ENCODE measurements at places on chromosomes 3 and 15.

DNA sequence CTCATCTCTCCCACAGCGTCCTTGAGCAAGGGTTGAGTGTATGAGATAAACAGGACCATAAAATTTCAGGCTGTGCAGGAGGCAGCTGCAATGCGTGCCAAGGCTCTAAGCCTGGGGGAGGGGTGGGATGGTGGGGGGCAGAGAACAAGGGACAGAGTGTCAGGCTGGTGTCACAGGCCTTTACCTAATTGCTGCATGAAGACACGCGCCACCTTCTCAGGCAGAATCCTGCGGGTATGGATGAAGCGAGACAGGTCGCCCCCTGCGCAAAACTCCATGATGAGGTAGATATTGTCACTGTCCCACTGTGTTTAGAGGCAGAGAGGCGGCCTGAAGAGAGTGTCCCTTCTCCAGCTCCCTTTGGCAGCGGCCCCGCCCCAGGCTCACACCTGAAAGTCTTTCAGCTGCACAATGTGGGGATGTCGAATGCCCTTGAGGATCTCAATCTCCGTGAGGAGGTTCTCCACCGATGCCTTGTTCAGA, 1.0 kb downstream of the ULK3 start:
- DNase-seq = no peak

DNA sequence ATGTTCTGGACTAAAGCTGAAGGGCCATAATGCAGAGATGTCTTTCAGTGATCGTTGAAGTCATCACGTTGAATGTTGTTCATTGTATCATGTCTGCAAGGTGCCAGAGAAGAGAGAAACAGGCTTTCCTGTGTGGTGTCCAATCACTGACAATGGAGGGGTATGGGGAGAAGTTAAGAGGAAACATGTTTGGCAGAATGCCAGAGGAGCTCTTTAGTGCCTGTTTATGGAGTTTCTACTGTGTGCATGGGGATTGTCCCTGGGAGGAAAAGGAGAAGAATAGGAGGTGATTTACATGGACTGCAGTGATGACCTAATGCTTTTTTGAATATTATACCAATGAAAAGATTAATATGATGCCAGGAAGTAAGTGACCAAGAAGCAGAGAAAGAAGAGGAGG, 11.7 kb downstream of the SCAANT1 start:
- DNase-seq = no peak

- no peak for DNase-seq
These were observed 70.3 kb upstream of the SOX14 start for GRCh38 chr3:137693791-137694190.

GRCh38 chr15:71223516-71223915, 108.2 kb downstream of the THSD4 start:
- no peak for DNase-seq
